Ascending aorta (tissue), 2 donors: ENCODE measurements at places on chromosomes 3 and 15.

GRCh38 chr3:119902061-119902460 lies 120.2 kb downstream of the NR1I2 start:
- DNase-seq, result no peak

GRCh38 chr3:83169473-83169872 lies 1408.0 kb upstream of the GBE1 start:
- DNase-seq, result no peak

- no peak for DNase-seq
Measured at GRCh38 chr15:98667521-98668179, 19.3 kb downstream of the IGF1R start.

GRCh38 chr3:177515786-177516157 lies 318.5 kb upstream of the TBL1XR1 start:
- no peak for DNase-seq

DNA sequence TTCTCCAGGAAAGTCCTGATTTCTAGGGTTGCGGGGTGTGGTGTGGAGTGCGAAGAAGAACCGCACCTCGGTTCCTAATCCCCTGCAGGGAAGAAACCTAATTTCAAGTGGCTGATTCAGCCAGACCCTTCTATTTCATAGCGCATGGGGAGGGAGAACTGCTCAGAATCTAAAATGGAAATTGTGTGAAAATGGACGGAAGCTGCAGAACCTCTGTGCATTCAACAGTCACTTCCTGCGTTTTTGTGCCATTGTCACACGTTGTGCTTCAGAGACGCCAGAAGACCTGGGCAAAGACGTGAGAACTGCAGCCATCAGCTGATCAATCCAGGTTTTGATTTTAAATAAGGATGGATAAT lies 1.2 kb downstream of the SIDT1 start:
- no peak for DNase-seq
